Type B pancreatic cell (in vitro differentiated cells): ENCODE measurements at places on chromosomes 5 and 9. TPM values are rescaled to one million over a fixed set of nuclear protein-coding genes. Genes with fewer than 3 reads are reported as not detected.

The PSD2 gene
- 0.19 and 0.27 TPM in 2 replicates for total RNA-seq

The TLE1 gene
- total RNA-seq = 40.2 and 99.6 TPM in 2 replicates

- DNase-seq = no peak
Observed at GRCh38 chr5:2149195-2149539, 266.4 kb upstream of the IRX4 start.

The IL17B gene
- 0.46 TPM in 1 of 2 replicates, not detected in the other for total RNA-seq

The PDLIM4 gene
- total RNA-seq = 40.0 and 43.8 TPM in 2 replicates

The ARL14EPL gene
- total RNA-seq = not detected in 2 replicates

The ORM2 gene
- not detected in 2 replicates for total RNA-seq

The EMB gene
- total RNA-seq = 12.2 and 26.8 TPM in 2 replicates

- no peak for DNase-seq
Observed at GRCh38 chr9:4879115-4879558, 86.4 kb downstream of the RCL1 start.

The MYOT gene
- total RNA-seq = 0.56 TPM in 1 of 2 replicates, not detected in the other

DNA sequence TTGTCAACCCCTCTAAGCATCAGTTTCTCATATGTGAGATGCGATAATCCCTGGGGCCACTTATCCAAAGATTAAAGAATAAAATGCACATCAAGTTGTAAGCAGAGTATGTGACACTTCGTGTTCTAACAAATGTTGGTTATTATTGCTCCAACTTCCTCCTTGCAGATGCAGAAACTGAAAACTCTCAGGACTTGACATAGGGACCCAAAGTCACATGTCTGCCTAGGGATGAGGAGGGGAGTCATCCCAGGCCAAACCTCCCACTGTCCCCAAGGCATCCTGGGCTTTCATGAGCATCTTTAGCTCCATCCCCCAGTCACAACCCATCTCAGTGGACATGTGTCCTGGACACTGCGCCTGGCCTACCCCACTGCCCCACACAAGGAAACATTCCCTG is 27.5 kb upstream of the SYK start:
- no peak for DNase-seq

DNA sequence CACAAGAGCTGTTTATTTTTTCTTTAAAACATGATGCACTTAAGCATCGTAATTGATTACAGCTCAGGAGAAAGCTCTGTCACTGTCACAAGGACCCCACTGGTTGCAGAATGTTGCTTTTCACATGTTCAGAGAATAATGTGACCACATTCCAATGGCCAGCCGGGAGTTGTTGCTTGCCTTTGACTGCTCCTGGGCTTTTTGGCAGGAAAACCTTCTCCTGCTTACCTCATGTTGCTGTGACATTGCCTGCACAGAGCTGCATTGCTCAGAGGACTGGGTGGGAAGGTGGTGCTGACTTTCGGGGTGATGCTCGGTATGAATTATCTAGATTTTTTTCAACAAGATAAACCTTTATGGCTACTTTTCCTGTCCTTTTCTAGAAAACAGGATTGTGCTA is 88.2 kb downstream of the PALM2AKAP2 start:
- DNase-seq = no peak

The PTPDC1 gene
- total RNA-seq = 6.1 and 7.9 TPM in 2 replicates

The N4BP3 gene
- 6.6 and 11.2 TPM in 2 replicates for total RNA-seq

The GDNF gene
- 0.98 and 5.7 TPM in 2 replicates for total RNA-seq

The PKD2L2 gene
- total RNA-seq = not detected in 2 replicates

DNA sequence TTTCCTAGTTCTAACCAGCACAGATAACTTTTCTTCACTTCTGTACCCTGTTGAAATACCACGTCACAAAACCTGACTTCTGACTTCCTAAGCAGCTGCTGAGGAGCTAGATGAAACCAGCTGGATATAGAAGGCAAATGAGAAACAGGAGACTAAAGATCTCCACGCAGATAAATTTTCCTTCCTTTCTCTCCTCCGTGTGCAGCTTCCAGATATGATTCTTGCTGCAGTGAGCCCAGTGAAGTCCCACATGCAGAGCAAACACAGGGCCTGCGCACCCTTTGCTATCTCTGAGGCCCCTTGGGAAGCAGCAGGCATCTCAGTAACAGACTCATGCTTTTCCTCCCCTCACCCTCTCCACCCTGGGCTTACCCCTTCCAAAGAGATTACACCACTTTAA is 1638.3 kb downstream of the MAT2B start:
- no peak for DNase-seq

GRCh38 chr9:37543468-37543867 is 32.7 kb downstream of the FBXO10 start:
- no peak for DNase-seq

DNA sequence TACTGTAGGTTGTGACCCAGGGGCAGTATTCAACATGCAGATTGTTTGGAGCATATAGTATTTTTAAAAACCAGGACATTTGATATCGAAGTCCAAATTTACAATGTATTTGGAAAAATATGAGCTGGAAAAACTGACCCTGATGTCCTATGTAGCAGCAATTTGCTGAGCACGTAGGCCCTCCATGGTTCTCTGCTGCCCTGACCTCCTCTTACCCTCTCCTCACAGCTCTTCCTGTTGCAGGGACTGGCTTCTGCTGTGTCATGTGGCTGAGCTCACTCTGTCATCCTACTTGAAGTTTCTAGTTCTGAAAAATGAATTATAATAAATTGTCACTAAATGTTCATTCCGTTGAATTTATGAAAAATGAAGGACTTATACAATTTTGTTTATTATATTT is 4.1 kb upstream of the ASPN start:
- DNase-seq = no peak

DNA sequence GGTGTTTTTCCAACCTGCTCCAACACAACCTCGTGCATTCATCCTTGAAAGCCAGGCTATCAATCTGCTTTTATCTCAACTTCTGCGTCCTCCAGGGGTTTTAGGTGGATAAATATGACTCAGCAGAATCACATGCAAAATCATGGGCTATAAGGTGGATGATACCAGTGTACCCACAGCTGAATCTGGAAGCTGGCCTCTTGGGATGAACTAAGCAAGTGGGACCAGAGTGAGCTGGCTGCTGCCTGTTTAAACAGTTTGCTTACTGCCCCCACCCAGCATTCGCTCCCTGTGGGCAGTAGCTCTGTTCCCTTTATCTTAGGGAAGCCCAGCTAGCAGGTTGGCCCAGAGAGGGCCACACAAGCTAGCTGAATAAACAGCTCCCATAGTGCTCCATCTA is 194.0 kb downstream of the CRB2 start:
- no peak for DNase-seq

The ZNF883 gene
- total RNA-seq = 7.9 and 12.9 TPM in 2 replicates

GRCh38 chr9:94697972-94698581 is 28.4 kb upstream of the AOPEP start:
- DNase-seq = no peak

DNA sequence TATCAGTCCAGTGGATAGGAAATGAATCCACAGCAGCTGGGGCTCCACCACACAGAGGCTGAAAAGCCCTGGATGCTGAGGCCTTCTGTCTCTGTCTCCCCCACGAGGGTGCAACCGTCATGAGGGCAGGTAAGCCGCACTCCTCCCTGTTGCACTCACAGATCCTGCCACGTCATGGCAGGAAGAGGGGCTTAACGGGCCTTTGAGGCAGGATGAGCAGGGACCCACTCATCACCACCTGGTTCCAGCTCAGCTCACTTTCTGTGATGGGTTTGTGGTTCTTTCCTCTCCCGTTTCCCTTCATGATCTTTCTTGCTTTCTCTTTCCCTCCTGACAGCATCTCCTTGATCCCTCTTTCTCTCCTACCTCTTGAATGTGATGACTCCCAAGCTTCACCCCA is 575.2 kb downstream of the CCDC171 start:
- DNase-seq = no peak

- no peak for DNase-seq
Observed at GRCh38 chr9:16744394-16744793, 126.1 kb downstream of the BNC2 start.

GRCh38 chr9:122193651-122194050 is 33.9 kb downstream of the MORN5 start:
- DNase-seq = no peak

DNA sequence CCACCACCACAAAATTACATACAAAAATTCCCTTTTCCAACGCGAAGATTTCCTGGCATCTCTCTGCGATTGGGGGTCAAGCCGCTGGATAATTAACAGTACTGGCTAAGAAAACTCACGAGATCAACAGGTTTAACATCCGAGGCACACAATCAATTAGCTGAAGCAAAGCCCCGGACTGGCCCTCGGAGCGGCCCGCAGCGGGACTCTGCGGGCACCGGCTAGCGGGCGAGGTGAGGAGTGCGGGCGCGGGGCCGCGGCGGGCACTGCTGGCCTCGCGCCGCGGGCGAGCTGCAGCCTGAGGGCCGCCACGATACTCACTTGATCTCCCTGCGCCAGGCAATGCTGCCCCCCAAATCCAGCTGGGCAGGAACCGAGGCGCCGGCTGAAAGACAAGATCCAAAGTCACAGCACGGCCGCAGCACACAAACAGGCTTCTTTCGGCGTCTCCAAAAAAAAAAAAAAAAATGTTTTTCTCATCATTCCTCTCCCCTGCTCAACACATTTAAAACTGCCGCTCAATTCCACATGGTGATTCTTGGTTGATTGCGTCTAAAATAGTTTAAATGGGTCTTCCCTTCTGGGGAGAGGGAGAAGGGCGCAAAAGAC is 210.2 kb downstream of the MEF2C start:
- DNase-seq = no peak

The FOXD4L6 gene
- total RNA-seq = 0.14 and 0.17 TPM in 2 replicates

The NEUROG1 gene
- total RNA-seq = 3.7 TPM in 1 of 2 replicates, not detected in the other

DNA sequence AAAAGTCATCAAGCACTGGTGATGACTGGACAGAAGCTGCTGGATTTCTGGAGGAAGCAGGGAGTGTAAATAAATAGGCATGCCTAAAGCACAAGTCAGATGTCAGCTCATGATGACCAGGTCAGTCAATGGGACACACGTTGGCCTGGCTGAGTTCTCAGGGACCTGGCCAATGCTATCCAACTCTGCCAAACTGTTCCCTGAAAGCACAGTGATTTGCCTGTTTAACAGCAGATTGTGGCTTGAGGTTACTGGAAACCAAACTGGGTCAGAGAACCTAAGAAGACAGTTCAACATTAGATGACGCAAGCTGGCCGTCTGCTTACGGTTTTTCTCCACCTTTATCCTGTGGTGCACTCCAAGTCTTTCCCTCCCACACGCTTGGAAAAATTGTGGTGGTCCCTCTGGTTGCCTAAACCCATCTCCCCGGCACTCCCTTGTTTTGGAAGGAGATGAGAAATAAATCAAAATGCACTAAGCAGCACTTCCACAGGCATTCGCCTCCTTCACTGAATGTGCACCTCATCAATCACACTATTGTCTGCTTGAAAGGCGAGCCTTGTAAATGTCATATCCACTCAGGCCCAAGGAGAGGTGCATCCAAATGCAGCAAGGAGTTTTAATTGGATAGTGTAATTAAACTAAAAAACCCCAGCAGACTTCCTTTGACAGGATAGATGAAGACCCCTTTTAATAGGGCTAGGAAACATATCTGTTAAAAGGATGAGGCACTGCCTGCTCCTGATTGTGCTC is 199.4 kb downstream of the GAPVD1 start:
- DNase-seq = no peak

DNA sequence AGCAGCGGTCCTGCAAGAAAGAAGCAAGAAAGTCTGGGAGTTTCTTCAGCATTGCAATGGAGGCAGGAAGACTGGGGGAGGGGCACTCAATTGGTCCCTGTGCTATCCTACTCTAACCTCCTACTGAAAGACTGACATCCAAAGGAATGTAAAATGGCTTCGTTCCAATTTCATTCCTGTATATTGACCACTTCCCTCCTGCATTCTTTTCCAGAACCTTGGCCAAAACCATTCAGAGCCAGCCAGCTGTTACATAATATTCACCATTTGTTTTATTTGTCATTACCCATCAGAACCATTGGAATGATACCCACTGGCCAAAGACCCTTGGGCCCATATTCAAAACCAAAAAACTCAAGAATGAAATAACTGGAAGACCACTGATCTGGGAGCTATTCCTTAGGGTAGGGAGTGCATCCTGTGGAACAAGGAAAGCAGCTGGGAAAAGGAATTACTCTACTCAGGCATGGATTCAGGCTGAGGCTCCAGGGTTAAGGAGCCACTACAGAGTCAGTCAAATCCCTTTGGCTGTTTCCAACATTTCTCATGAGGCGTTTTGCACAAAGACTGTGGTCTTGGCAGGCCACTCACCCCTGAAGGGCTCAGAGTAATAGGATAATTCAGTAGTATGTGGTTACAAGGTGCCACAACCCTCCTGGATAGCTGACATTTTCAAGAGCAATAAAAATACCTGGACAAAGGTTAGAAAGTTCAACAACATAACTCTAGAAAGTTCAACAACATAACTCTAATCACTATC is 148.7 kb upstream of the SLC1A3 start:
- DNase-seq = no peak

The FGD3 gene
- total RNA-seq = 5.5 and 8.4 TPM in 2 replicates

The RIOK2 gene
- total RNA-seq = 29.5 and 35.1 TPM in 2 replicates

GRCh38 chr5:97554977-97555643 is 372.1 kb upstream of the RIOK2 start:
- DNase-seq = no peak

DNA sequence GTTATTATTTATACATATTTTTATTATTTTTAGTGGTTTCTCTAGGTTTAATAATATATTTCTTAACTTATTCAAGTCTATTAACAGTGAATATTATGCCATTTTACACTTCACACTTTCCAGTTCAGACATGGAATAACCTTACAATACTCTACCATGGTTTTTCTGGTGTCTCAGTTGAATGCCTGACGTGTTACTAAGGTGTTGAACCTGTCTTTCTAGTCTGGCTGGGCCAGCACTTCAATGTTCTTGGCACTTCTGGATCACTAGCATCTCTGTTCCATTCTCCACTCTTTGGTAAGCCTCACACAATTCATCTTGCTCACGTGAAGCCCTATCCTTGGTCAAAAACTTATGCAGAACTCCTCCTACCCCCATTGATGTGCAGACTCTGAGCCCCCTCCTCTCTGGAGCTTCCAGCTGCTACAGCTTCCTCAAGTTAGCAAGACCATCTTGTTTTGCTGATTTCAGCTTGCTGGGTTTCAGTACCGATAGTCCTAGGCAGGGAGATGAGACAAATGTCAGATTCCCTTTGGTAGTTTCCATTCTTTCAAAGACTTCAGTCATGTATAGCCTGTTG is 243.1 kb downstream of the FBXO4 start:
- DNase-seq = no peak

DNA sequence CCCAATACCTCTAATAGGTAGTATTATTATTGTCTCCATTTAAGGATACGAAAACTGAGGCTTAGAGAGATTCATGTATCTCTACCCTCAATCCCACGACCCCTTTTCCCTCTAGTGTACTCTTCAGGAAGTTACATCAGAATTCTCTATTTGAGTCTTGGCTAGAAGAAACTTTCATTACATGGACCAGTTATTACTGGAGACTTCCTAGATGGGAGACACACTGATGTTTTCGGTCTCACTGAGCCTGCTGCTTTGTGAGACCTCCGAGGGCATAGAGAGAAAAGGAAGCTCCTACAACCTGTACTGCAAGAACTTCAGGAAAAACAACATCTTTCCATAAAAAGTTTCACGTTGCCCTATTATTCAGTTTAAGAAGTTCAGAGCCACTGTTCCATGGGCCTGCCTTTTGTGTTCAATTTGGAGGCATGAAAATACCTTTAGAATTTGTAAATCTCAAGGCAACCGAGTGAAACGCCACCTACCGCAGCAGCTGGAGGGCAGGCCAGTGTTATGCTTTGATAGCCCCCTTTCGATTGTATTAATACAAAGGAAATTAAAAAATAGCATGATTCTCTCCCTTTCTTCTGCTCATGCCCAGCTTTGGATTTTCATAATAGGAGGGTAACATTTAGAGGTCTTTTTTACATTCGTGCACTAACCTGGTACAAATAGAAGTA is 223.3 kb downstream of the EBF1 start:
- DNase-seq = no peak

GRCh38 chr5:123206618-123207017 is 117.6 kb downstream of the PRDM6 start:
- DNase-seq = no peak

- DNase-seq = no peak
Observed at GRCh38 chr9:128280084-128280622, 4.1 kb downstream of the SWI5 start.
